HCT116 (cell line): ENCODE measurements at places on chromosomes 3 and 15.

DNA sequence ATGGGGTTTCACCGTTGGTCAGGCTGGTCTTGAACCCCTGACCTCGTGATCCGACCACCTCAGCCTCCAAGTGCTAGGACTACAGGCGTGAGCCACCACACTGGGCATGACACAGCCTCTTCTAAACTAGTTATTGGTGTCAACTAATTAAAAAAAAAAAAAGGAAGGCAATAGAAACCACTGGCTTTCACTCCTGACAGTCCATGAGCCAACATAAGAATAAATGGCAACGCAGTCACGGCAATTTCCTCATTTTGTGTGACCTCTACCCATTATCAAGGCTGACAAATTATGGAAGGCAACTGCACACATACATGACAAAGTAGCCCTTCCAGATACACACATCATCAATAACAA is 5.9 kb downstream of the ARHGEF3 start:
- no peak for DNase-seq

GRCh38 chr15:55589287-55589686 is 1.1 kb upstream of the PYGO1 start:
- no peak for DNase-seq

DNA sequence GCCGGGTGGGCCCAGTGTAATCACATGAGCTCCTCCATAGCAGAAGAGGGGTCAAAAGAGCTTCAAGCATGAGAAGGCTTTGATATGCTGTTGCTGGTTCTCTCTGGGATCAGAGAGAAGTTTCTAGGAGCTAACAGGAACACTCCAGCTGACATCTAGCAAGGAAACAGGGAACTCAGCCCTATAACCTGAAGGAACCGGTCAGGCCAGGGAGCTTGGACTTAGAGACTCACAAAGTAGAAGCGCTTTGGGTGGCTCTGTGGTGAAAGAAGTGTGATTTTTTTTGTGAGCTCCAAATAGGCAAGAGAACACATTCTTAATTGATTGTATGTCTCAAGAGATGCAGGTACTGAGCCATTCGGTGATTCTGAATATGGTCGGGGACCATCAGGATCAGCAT is 26.2 kb upstream of the EPHB1 start:
- DNase-seq, result no peak

DNA sequence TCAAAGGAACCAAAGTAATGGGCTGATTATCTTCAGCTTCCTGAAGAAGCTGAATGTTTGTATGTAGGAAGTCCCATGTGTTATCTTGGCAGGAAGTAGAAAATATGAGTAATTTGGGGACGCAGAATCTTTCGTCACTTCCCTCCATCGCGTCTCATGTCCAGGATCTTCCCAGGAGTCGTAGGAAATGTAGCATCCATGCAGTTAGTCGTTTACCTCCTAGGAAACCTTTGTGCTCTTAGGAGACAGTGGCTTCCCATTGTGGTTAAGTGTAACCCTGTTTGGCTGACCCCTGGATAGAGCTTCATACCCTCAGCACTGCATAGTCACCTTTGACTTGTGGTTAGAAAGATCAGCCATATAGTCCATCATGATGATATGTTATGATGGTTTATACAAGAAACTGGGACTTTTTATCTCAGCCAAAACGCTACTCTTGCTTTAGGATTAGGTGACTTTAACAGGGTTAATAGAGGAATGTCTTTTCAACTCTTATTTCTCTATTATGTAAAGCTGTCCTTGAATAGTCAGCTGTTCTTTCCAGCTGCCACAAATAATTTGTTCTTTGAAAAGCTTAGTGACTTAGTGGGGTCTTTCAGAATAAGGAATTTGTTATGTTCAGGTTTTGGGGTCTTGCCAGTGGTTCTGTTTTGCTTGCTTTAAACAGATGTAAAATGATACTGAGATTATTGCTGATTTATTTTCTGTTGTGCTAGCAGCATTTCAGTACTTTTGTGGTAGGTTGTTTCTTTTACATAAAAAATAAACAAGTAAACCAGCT is 92.2 kb downstream of the KLHL25 start:
- no peak for DNase-seq

DNA sequence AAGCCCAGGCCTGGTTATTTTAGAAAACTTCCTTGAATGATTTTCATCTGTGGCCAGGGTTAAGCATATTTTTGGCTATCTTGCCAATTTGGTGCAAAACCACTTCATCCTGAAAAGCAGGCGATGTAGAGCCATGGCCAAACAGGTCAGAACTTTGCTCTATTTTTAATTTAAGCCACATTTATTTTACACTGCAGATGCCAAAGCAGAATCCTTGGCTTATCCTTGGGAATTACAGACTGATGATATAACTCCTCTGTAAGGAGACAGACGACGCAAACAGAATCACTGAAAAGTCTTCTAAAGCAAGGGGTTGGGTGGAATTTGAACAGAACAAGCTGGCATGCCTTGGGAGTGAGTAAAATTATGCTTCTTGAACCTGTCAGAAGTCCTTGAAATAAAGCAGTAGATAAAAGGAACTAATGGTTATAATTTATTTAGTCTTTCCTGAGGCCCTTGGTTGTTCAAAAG is 121.9 kb downstream of the CHST2 start:
- DNase-seq, result no peak

- DNase-seq, result no peak
Measured at GRCh38 chr3:108588601-108589000, 637 bp downstream of the CIP2A start.

DNA sequence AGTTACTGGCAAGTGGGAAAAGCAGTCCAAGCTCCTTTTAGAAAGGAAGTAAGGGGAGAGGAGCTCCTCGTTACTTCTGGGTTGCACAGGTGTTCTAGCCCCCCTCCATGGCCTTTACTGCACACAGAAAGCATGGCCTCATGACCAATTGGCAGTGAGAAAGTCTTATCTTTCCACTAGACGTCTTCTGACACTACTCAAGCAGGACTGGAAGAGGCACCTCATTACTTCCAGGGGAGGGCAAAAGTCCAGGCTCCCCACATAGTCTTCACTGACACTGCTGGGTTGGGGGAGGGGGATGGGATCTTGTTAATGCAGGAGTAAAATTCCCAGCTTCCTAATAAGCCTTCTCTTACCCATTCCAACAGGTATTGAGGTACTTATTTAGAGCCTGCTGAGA is 27.6 kb upstream of the TM2D3 start:
- no peak for DNase-seq

DNA sequence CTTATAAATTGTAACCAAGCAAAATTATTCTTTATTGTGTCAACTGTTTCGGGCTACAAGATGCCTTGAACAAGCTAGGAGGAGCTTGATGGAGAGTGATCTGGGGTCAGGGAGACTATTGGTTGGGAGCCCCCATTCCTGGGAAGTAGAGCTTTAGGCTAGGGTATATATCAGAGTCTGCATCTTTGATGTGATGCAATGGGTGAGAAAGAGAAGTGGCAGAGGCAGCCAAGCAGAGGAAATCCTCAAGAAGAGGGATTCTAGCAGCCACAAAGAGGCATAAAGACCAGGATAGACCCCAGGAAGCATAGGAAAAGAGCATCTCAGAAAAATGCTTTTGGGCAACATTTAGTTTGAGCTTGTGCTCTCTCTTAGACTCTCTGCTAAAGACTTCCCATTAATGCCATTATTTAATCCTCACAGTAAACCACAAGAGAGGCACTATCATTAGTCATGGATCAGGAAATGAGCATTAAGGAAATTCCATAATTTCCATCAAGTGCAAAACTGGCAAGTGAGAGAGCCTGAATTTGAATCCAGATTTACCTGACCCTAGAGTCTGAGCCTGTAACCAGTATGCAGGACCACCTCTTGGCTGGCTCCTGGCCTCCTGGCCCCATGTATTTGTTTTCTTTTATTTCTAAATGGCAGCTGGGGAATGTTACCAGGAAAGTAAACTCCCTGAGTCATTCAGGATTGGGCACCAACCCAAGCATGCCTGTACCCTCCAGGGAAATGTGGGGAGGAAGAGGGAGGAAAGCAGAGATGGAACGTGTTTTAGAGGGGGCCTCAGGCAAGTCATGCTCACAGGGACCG is 118.7 kb downstream of the RPL22L1 start:
- DNase-seq, result peak; percentile 44

DNA sequence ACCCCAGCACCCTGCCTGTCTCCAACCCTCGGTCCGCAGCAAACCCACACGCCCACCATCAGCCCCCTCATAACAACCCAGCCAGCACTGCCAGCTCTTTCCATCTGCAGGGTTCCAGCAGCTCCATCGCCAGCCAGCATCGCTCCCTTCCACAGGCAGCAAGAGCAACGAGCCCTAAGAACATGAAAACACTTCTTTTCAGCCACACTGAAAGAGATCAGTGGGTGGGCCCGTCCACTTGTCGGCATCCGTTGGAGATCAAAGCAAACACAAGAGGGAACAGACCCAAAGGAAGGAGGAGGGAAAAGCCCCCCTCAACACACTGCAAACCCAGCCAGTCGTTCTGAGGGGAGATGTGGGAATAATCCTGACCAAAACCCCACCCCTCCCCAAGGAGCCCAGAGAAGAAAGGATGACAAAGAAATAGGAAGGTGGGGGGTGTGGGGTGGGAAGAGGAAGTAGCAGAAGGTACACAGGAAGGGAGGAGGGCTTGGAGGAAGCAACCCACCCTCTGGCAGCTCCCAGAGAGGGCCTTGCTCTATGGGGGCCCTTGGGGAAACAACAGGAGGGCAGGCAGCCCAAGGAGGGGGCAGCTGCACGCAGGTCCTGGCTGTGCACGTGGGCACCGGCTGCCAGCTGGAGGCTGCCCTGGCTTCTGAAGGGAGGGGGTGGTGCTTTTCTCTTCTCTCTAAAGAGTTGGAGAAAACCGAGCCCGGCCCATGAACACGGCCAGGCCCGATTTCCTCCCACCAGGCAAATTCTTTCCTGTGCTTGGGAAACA is 473.6 kb upstream of the PROK2 start:
- DNase-seq, result no peak

GRCh38 chr3:193552923-193553322 is 1.8 kb downstream of the ATP13A4 start:
- DNase-seq, result no peak

DNA sequence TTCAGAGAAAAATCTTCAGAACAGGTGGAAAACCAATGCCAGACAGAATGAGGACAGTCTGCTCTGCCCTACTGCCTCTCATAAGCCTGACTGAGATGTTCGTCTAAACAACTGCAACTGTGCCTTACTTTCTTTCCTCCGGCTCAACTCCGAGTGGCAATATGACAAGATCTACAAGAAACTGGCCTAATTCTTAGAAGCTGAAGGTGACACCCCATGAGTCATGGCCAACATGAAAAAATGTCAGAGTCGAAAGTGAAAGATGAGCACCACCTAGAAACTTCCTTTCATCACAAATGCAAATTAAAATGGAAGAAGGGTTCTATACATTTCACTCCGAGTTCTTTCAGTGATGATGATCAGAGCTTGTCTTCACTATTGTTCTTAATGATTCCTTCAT is 12.9 kb downstream of the PCYT1A start:
- DNase-seq, result no peak
